Midbrain (tissue), 1 donor: ENCODE measurements at places on chromosomes 1 and 21.

DNA sequence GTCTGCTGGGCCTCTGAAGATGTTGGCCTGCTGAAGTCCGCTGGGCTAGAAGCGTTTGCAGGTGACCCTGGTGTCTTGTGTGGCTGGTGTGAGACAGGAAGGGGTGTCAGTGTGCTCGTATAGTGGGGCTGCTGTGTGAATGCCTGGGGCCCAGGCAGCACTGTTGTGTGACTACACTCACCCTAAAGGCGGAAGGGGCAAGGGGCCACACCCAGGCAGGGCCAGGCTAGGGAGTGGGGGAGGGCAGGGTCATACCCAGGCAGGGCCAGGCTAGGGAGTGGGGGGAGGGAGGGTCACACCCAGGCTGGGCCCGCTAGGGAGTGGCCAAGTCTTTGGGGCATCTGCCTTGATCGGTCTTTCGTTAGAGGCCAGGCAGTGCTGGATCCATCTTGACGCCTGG, 25.0 kb downstream of the PDXK start:
- DNase-seq: no peak

DNA sequence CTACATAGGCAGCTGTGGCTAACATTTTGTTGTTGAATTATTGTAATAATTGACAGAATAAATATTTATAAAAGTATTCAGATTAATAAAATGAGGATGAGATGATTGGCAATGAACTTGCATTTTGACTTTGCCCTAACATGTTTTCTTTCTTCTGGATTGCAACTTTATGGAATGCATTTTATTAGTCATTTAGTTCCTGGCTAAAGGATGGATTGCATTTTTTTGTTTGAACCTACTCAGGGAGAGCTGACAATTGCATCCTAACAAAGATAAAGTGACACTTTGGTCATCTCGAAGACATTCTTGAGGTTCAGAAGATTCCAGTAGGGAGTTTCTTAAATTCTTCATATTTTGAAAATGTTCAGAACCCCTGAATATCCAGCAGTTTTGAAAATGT, 37.5 kb downstream of the PGM1 start:
- DNase-seq: no peak

DNA sequence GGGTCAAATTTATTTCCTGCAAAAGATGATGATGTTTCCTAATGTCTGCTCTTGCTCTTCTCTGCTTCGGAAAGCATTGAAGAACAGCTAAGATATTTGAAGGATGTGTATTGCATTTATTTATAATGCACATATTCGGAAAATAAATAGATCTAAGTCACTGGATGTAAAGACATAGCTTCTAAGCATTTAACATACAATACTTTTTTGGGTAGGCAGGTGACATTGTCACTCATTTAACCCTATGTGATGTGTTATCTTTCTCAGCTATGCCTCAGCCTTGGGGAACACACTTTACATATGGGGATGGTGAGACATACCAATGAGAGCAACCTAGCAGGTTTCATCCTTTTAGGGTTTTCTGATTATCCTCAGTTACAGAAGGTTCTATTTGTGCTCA, at the start of gene OR2G2:
Gene OR2G2, plus strand, starts transcription at position 301 of the 400 bp plus-strand sequence. Its CDS starts 0 bp downstream, at position 301.
- no peak for DNase-seq

DNA sequence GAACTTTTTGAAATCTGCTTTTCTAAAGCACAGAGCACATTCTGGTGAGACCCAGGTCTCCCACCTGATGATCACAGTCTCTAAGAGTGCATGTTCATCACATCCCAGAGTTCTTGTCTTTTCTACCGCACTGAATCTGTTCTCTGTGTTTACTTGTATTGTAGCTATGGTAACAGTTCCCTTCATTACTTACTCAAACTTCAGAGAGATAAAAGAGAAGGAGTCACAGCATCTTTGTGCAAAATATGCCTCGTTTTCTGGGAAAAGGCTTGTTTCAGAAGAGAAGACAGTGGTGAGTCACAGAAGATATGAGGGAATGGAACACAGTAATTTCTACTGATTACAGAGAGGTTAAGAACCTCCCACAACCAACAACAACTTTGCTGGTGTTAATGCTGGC, 580.6 kb downstream of the PLA2G4A start:
- no peak for DNase-seq

- DNase-seq: no peak
Measured at GRCh38 chr1:48033495-48034045, 36.4 kb upstream of the TRABD2B start.

DNA sequence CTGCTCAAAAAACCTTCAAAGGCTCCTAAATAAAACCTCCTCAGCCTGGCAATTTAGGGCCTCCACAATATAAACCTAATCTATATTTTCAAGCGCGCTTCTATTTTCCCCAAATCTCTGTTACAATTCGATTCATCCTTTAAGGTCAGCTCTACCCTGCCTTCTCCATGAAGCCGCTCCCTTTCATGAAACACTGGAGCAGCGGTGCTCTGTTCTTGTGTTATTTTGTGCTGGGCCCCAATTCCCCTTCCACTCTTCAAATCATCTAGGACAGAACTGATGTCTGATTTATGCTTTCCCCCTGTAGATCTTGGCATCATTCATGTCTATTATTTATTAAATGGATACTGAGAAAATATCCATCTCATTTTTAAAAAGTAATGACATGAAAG, 6.9 kb downstream of the ERRFI1 start:
- no peak for DNase-seq

DNA sequence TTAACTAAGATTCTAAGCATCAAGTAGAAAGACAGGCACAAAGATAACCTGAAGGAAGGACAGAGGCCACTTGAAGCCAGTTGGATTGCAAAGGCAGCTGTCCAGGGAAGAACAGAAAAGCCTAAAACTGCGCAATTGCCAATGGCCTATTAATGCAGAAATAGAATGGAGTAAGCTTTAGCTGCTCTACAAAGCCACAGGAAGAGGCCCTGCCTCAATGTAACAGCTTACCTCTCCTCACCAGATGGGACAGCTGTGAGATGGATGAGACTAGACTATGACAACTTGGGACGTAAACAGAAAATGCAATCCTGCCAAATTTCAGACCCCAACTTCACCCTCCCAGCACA, 176.5 kb downstream of the EIF4G3 start:
- DNase-seq: no peak

- peak; percentile 68 for DNase-seq
Measured at GRCh38 chr21:33894736-33895288, 20.8 kb downstream of the ATP5PO start.

GRCh38 chr1:201711811-201712210, 117.1 kb upstream of the IPO9 start:
- no peak for DNase-seq

DNA sequence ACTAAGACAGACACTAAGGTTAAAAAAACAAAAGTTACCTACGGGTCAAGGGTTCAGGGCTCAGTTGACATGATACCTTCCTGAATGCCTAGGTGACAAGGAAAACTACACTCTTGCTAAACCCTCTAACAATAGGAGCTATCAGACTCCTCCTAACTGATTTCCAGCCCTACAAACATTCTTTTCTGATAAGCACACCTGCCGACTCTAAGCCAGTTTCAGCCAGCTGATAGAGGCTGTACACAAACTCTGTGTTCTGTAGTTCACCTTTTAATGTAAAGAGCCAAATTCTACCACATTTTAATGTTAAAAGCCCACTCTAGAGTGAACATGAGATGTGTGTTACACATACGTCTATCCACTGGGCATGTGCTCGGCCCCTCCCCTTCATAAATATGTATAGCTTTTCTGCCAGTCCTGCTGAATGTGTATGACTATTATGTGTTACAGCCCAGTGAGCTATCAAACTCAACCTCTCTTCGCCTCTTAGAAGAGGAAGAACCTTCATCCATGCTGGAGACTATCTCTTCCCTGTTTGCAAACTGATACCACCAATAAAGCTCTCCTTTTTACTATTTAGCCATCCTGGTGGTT, 40.0 kb upstream of the FAM163A start:
- DNase-seq: no peak

DNA sequence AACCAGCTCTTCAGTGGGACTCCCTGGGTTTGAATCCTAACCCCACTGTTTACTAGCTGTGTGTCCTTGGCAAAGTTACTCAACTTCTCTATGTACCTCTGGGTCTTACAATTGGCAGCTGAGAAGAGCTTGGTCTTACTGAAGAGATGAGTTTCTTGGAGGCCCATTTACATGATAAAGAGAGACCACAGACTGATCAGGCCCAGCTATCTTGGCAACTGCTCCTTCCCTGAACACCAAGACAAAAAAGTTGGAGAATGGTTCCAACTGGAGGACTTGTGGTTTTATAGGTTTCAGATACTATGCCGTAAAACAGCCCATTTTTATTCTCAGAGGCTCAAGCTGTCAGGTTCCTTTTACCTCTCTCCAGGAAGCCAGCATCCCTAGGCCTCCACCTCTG, 24.8 kb upstream of the CNIH3 start:
- no peak for DNase-seq
